Left renal cortex interstitium (tissue), 4 donors: ENCODE measurements at places on chromosomes 11 and 22.

GRCh38 chr11:36317992-36318391, 21.9 kb downstream of the PRR5L start:
- no peak for DNase-seq

DNA sequence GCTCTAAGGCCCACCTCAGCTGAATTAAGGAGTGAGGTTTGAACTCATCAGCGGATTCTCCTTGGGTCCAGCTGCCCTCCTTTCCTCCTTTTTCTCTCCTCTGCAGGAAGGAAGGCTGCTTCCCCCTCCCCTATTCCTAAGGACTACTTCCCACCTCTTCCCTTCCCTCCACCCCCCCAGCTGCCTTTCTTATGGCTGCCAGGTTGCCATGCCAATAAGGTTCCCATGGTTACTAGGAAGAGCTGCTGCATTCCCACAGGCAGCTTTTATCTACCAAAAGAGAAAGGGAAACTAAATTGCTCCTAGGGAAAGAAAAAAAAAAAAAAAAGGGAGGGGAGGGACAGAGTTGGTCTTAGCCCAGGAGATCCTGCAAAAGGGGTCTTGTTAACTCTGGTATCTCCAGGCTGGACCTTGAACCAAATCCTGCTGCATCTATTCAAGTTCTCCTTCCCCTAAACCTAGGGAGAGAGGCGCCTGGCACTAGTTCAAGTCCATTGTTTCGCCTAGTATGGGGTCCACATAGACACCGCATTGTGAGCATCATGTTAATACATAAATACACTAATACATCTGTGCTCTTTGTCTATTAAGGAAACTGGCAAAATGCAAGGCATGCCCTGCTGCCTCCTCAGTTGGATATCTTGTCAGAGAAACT, 21.2 kb upstream of the FEZ1 start:
- DNase-seq, result peak; percentile 36

DNA sequence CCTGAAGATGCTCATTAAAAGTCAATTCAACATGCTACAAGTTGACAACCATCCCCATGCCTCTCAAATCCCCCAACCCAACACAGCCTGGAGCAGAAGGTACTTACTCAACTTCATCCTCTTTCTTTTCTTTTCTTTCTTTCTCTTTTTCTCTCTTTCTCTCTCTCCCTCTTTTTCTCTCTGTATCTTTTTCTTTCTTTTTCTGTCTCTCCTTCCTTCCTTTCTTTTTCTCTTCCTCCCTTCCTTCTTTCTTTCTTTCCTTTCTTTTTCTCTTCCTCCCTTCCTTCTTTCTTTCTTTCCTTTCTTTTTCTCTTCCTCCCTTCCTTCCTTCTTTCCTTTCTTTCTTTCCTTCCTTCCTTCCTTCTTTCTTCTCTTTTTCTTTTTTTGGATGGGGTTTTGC, 135.7 kb upstream of the SEZ6L start:
- DNase-seq, result no peak

DNA sequence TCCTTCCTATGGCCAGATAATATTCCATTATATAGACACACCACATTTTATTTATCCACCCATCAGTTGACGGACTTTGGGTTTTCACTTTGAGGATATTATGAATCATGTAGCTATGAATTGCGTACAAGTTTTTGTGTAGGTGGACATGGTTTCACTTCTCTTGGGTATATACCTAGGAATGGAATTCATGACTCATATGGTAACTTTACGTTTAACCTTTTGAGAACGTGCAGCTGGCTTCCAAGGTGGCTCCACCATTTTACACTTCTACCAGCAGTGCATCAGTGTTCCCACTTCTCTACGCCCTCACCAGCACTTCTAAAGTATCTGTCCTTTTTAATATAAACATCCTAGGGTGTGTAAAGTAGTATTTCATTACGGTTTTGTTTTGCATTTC, 112.0 kb downstream of the PLEKHA7 start:
- DNase-seq, result no peak

GRCh38 chr22:38490915-38491314, 15.2 kb downstream of the DDX17 start:
- DNase-seq, result no peak
